Gastroesophageal sphincter (tissue), 4 donors: ENCODE measurements at places on chromosomes 11 and 22.

DNA sequence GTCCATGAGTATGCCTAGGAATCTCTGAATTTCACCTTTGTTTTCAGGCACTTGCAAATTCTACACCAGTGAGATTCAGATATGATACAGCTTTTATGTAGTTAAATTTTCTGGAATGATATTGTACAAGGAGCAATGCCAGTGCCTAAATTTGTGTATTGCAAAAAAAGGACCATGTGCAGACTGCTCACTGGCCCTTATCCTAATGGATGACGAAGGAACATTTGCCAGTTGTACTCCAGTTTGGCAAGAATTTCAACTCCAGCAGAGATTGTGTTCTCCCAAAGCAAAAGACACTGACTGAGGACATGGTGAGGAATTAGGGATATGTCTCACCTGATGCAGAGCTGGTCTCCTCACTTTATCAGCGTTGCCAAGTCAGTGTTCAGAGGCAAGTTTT lies 8.6 kb downstream of the NAT10 start:
- no peak for ATAC-seq

GRCh38 chr11:36532941-36533601 lies 23.0 kb upstream of the TRAF6 start:
- ATAC-seq, result no peak

GRCh38 chr11:45805305-45806071 lies 539 bp downstream of the SLC35C1 start:
- peak; percentile 56 for ATAC-seq

DNA sequence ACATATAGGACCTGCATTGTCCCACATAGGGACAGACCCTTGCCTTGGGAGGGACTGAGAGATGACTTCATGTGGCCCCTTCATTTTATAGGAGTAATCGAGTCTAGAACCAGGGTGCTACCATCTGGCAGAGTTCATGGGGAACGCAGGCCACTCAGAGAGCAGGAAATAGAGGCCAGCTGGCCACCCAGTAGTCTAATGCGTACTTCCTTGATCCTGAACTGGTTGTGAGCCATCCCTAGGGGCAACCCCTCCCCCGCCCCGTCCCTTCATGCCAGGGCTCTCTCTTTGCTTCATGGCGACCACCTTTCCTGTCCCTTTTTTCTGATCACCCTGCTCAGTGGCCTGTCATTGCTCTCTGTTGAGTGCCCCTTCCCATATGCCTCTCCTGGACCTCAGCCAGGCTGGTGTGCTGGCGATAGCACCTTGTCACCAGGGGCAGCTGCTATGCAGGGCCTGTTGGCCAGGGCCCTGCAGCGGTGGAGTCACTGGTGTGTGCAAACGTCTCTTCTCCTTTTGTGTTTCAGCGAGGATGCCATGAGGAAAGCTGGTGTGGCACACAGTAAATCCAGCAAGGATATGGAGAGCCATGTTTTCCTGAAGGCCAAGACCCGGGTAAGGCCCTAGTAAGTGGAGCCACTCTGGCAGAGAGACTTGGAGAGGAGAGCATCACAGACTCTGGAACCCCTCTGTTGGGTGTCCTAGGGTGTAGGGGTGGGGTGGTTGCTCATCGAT lies 29.3 kb downstream of the MED15 start:
- ATAC-seq, result no peak

DNA sequence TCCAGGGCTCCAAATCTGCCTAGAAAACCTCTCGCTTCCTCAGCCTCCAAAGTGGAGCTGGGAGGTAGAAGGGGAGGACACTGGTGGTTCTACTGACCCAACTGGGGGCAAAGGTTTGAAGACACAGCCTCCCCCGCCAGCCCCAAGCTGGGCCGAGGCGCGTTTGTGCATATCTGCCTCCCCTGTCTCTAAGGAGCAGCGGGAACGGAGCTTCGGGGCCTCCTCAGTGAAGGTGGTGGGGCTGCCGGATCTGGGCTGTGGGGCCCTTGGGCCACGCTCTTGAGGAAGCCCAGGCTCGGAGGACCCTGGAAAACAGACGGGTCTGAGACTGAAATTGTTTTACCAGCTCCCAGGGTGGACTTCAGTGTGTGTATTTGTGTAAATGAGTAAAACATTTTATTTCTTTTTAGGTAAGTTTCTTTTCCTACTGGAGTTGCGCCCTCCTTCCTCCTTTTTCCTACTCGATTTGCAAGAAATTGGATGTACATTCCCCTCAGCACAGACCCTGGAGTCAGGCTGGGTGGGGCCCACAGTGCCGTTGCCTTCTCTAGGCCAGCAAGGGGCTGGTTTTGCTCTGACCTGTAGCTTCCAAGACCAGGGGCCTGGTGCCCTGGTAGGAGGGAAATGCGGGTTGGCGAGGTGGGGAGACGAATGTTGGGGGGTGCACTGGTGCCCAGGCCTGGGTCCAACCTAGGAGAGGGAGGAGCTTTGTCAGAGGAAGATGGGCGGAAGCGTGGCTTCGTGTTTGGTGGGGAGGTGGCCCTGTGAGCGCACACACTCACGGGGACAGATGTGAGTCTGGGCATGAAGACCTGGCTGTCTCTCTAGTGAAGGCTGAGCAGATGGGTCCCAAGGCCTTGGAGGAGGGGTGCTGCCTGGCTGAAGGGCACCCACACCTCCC lies 50.6 kb downstream of the ST14 start:
- no peak for ATAC-seq

DNA sequence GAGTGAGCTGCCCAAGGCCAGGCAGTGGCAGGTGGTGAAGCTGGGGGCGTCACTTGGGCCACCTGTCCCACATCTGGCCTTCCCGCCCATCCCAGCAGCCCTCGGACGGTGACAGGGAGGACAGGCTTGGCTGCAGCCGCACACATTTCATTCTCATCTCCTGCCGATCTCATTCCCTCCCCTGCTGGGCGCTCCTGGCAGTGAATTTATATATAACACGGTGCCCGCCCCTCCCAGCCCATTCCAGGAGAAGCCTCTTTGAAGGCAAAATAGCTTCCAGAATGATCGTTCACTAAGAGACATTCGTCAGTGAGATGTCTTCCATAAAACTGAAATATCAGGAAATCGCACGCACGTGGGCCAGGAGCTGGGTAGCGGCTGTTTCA lies 861.3 kb downstream of the TBC1D22A start:
- ATAC-seq, result no peak

- ATAC-seq, result peak; percentile 50
These were observed 10.7 kb upstream of the DSCAML1 start for GRCh38 chr11:117807482-117808327.

DNA sequence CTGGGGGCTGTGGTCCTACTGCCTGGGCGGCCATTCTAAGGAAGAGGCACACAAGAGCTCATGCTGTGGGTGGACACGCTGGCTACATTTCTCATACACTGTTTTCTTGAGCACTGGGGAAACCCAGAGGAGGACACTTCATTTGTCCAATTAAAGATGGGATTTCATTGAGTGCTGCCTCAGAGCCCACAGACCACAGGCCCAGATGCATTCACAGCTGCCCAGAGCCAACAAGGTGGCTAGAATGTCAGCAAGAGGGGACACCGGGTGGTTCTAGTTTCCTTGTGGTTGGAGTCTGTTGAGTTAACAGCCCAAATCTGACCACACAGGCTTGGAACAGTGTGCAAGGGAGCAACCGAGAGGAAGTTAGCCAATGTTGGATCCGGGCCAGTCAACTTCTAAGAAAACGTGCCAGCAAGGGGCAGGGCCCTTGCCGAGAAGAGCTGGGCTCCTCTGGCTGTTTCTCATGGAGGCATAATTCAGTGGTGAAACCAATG lies 35.0 kb upstream of the SORL1 start:
- ATAC-seq, result peak; percentile 92

- ATAC-seq, result no peak
These were observed 199.5 kb upstream of the PLET1 start for GRCh38 chr11:112460141-112460540.

GRCh38 chr22:32619614-32620426 lies 145.2 kb downstream of the FBXO7 start:
- ATAC-seq, result peak; percentile 17

DNA sequence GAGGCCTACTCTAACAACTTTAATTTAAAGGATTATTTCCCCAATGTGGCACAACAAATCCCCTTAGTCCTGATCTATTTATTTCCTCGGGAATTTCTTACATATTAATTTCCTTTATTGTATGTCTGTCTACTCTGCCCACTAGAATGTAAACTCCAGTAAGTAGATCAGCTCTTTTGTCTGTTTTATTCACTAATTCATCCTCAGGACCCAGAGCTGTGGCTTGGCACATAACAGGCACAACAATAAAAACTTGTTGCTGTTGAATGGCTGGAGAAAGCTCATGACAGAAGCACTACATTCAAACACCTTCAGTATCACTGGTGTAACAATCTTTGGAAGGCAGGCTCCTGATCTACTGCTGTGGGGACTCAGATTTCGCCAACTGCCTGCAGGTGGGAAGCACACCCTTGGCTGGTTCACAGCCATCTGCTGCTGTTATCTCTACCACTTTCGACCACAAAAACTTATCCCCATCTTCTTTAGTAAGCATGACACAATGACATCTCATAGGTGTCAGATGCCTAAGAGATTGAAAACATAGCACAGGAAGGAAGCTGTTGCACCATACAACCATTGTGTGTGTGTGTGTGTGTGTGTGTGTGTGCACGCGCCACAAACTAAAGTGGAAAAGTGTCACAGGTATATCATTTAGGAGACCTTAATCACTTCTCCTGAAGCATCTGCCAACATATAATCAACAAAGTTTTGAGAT lies 11.9 kb downstream of the HIRA start:
- no peak for ATAC-seq

DNA sequence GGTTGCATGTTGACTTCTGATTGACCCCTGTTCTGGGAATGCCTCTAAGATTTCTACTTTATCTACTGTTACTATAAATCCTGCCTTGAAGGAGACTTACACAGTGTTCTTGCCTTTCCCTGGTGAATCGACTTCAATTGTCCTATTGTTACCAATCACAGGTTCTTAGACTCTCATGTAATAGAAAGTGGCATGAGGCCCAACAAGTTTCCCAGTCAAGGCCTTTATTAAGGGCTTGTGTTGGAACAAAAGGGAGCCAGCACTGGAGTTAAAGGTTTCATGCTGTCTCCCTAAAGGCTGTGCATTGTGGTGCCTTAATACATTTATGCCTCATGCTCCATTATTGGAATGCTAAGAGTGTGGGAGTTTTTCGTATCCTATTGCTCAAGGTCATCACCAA lies 23.3 kb downstream of the MS4A2 start:
- no peak for ATAC-seq

- ATAC-seq, result no peak
These were observed 82.6 kb downstream of the ADAMTS15 start for GRCh38 chr11:130531061-130531460.

- ATAC-seq, result no peak
These were observed 99.1 kb upstream of the CHRM4 start for GRCh38 chr11:46490666-46491065.
